ENCODE measurements at places on chromosomes 5 and 9. TPM values are rescaled to one million over a fixed set of nuclear protein-coding genes. Genes with fewer than 3 reads are reported as not detected.

FGFR4 gene
- not detected for polyA plus RNA-seq

UGT3A1 gene
- not detected for polyA plus RNA-seq

IL5 gene
- polyA plus RNA-seq = not detected

CERCAM gene
- 1.6 TPM for polyA plus RNA-seq

IFNK gene
- polyA plus RNA-seq = not detected

SLC25A2 gene
- not detected for polyA plus RNA-seq

HSD17B3 gene
- not detected for polyA plus RNA-seq

CD14 gene
- 3.2 TPM for polyA plus RNA-seq

PCDHA4 gene
- 10.7 TPM for polyA plus RNA-seq

PTGDS gene
- 135 TPM for polyA plus RNA-seq

PCDHAC2 gene
- polyA plus RNA-seq = 22.6 TPM

CDHR2 gene
- polyA plus RNA-seq = 1.4 TPM

TMOD1 gene
- polyA plus RNA-seq = 15.1 TPM

CCDC183 gene
- polyA plus RNA-seq = not detected

VCP gene
- 17.9 TPM for polyA plus RNA-seq

ENG gene
- polyA plus RNA-seq = 0.08 TPM

NR2F1 gene
- polyA plus RNA-seq = 7.9 TPM

KCNV2 gene
- polyA plus RNA-seq = not detected

CFAP157 gene
- polyA plus RNA-seq = not detected

LHX3 gene
- polyA plus RNA-seq = not detected

ACSL6 gene
- 90.7 TPM for polyA plus RNA-seq

FSTL4 gene
- polyA plus RNA-seq = 174 TPM

OR1B1 gene
- not detected for polyA plus RNA-seq

SELENOP gene
- 30.3 TPM for polyA plus RNA-seq

PHYHD1 gene
- polyA plus RNA-seq = not detected

PCSK1 gene
- polyA plus RNA-seq = 0.07 TPM

FOXI1 gene
- polyA plus RNA-seq = not detected

IGFBPL1 gene
- 1.3 TPM for polyA plus RNA-seq

MARCHF11 gene
- polyA plus RNA-seq = not detected

PCDHGB2 gene
- polyA plus RNA-seq = 0.08 TPM

IL33 gene
- 11.8 TPM for polyA plus RNA-seq

DMRT2 gene
- not detected for polyA plus RNA-seq

PCDHA1 gene
- 5.3 TPM for polyA plus RNA-seq

SYK gene
- polyA plus RNA-seq = not detected

CAVIN4 gene
- 0.11 TPM for polyA plus RNA-seq

ARRDC1 gene
- 2.4 TPM for polyA plus RNA-seq

PPIC gene
- polyA plus RNA-seq = 17.1 TPM

PCDHA10 gene
- 23.1 TPM for polyA plus RNA-seq

SURF2 gene
- polyA plus RNA-seq = 15.7 TPM

SPATA6L gene
- 0.65 TPM for polyA plus RNA-seq

SLC24A2 gene
- polyA plus RNA-seq = 314 TPM

ADGRD2 gene
- not detected for polyA plus RNA-seq

LCN15 gene
- polyA plus RNA-seq = not detected

SPATA31A6 gene
- polyA plus RNA-seq = not detected

BTNL9 gene
- not detected for polyA plus RNA-seq

ORM2 gene
- not detected for polyA plus RNA-seq

MYOZ3 gene
- 0.99 TPM for polyA plus RNA-seq

SCGB3A2 gene
- not detected for polyA plus RNA-seq

ASPN gene
- 0.70 TPM for polyA plus RNA-seq

FOXD4L6 gene
- not detected for polyA plus RNA-seq

SOHLH1 gene
- 1.4 TPM for polyA plus RNA-seq

CCDC192 gene
- polyA plus RNA-seq = not detected

LCP2 gene
- 0.15 TPM for polyA plus RNA-seq

PCDHB7 gene
- 0.78 TPM for polyA plus RNA-seq

SHOC1 gene
- polyA plus RNA-seq = 0.62 TPM

GRIA1 gene
- polyA plus RNA-seq = 86.1 TPM

MACIR gene
- polyA plus RNA-seq = 81.2 TPM
